ENCODE measurements at places on chromosomes 16 and 17. TPM values are rescaled to one million over a fixed set of nuclear protein-coding genes. Genes with fewer than 3 reads are reported as not detected.

GRCh38 chr16:75497558-75497957, 2.3 kb upstream of the CHST6 start:
- no peaks in the 10 kb centered on the region for H3K36me3 ChIP-seq
- no peak overlapping the region for H3K4me3 ChIP-seq
- no peak overlapping the region for H3K27ac ChIP-seq
- H3K4me1 ChIP-seq = peaks cover 4% of the 10 kb centered on the region
- no peak for DNase-seq
- peaks cover 19% of the 10 kb centered on the region for H3K27me3 ChIP-seq

DNA sequence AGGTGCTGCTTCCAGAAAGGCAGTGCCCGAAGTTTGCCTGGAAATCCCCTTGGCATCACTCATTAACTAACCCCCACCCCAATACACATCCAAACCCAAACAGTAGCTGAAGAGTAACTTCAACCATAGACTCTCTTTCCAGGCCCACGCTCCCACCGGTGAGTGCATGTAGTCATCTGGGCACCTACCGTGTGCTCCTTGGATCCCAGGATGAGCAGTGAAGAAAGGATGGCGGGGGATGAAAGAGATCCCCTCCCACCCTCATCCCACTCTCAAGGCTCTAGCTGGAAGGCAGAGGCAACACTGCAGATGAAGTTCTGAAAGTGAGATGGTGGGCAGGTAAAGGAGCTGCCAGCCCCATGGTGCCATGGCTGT, 305.0 kb downstream of the SOX9 start:
- no peaks in the 10 kb centered on the region for H3K27me3 ChIP-seq
- H3K4me3 ChIP-seq = no peak overlapping the region
- peak overlapping the region; percentile 78 for H3K27ac ChIP-seq
- no peak for DNase-seq

GRCh38 chr17:56292578-56292977, 139.3 kb downstream of the ANKFN1 start:
- H3K27me3 ChIP-seq = no peaks in the 10 kb centered on the region
- H3K4me1 ChIP-seq = no peaks in the 10 kb centered on the region
- H3K27ac ChIP-seq = no peak overlapping the region
- no peak overlapping the region for H3K4me3 ChIP-seq
- no peak for DNase-seq
- H3K36me3 ChIP-seq = no peaks in the 10 kb centered on the region

GRCh38 chr16:50612849-50613198, 64.6 kb downstream of the NKD1 start:
- peaks cover 28% of the 10 kb centered on the region for H3K4me1 ChIP-seq
- no peaks in the 10 kb centered on the region for H3K36me3 ChIP-seq
- H3K4me3 ChIP-seq = no peak overlapping the region

Gene LRRC37A
- polyA plus RNA-seq = 6.2 TPM

- peak overlapping the region; percentile 80 for H3K4me3 ChIP-seq
- peaks cover 16% of the 10 kb centered on the region for H3K36me3 ChIP-seq
- peak overlapping the region; percentile 39 for H3K27ac ChIP-seq
- H3K27me3 ChIP-seq = peaks cover 12% of the 10 kb centered on the region
These were observed 840 bp downstream of the MYO1C start for GRCh38 chr17:1491443-1492248.

DNA sequence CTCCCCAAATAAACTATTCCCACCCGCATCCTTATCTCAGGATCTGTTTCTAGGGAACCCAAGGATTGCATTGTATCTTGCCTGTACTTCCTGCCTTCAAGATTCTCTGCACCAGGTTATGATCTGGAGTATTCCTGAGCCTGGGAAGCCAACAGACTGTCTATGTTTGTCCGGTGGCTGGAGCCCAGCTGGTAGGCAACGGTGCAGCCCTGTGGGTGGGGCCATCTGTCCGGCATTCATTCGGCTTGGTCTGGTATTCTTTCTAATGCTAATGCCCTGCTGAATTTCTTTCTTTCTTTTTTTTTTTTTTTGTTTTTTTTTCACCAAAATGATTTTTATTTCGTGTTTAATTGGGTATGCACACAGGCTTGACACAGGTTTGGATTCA, 20.7 kb upstream of the TVP23A start:
- H3K27ac ChIP-seq = no peak overlapping the region
- H3K27me3 ChIP-seq = peaks cover 18% of the 10 kb centered on the region
- no peaks in the 10 kb centered on the region for H3K4me1 ChIP-seq
- H3K36me3 ChIP-seq = no peaks in the 10 kb centered on the region
- no peak overlapping the region for H3K4me3 ChIP-seq

GRCh38 chr17:77884019-77884418, 74.5 kb upstream of the TNRC6C start:
- peaks cover 57% of the 10 kb centered on the region for H3K27me3 ChIP-seq
- H3K4me3 ChIP-seq = no peak overlapping the region
- peak; percentile 36 for DNase-seq
- no peaks in the 10 kb centered on the region for H3K36me3 ChIP-seq
- peaks cover 12% of the 10 kb centered on the region for H3K4me1 ChIP-seq

- H3K4me3 ChIP-seq = no peak overlapping the region
- H3K36me3 ChIP-seq = peaks cover 4% of the 10 kb centered on the region
- no peak for DNase-seq
- H3K27me3 ChIP-seq = no peaks in the 10 kb centered on the region
- peaks cover 3% of the 10 kb centered on the region for H3K4me1 ChIP-seq
- no peak overlapping the region for H3K27ac ChIP-seq
These were observed 1.5 kb downstream of the SNX29 start for GRCh38 chr16:11978080-11978479.

GRCh38 chr16:47043200-47043599, 69.7 kb upstream of the DNAJA2 start:
- no peak for DNase-seq
- no peaks in the 10 kb centered on the region for H3K4me1 ChIP-seq
- H3K4me3 ChIP-seq = no peak overlapping the region
- H3K27ac ChIP-seq = no peak overlapping the region

Gene HIGD1B
- 1.8 TPM for polyA plus RNA-seq

Gene CEP112
- polyA plus RNA-seq = 4.4 TPM

GRCh38 chr17:52892334-52892733, 733.8 kb upstream of the CA10 start:
- no peak for DNase-seq
- no peaks in the 10 kb centered on the region for H3K27me3 ChIP-seq
- H3K4me3 ChIP-seq = no peak overlapping the region
- no peaks in the 10 kb centered on the region for H3K4me1 ChIP-seq

- peaks cover 9% of the 10 kb centered on the region for H3K4me1 ChIP-seq
- H3K27ac ChIP-seq = no peak overlapping the region
- no peak for DNase-seq
- no peaks in the 10 kb centered on the region for H3K27me3 ChIP-seq
These were observed 175.2 kb downstream of the CCDC182 start for GRCh38 chr17:57569853-57570252.

GRCh38 chr16:27620541-27620940, 70.6 kb downstream of the KATNIP start:
- no peak for DNase-seq
- no peak overlapping the region for H3K4me3 ChIP-seq
- peaks cover 2% of the 10 kb centered on the region for H3K36me3 ChIP-seq
- H3K27ac ChIP-seq = no peak overlapping the region
- H3K4me1 ChIP-seq = peaks cover 19% of the 10 kb centered on the region
- H3K27me3 ChIP-seq = no peaks in the 10 kb centered on the region

DNA sequence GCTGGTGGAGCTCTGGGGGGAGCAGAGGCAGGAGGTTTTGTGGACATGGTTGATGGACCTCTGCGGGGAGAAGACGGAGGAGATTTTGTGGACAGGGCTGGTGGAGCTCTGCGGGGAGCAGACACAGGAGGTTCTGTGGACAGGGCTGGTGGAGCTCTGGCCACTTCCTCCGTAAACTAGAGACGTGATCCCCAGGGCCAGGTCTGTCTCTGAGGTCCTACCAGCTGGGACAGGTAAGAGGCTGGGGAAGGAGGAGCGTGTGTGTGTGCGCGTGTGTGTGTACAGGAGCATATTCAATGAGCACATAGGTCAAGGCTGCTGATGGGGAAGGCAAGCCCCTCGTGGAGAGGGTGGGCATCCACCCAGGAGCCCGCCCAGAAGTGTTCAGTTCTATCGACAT, 20.6 kb downstream of the RPH3AL start:
- no peaks in the 10 kb centered on the region for H3K27me3 ChIP-seq
- H3K4me1 ChIP-seq = peaks cover 5% of the 10 kb centered on the region
- no peak overlapping the region for H3K4me3 ChIP-seq
- no peak overlapping the region for H3K27ac ChIP-seq
- DNase-seq = no peak

DNA sequence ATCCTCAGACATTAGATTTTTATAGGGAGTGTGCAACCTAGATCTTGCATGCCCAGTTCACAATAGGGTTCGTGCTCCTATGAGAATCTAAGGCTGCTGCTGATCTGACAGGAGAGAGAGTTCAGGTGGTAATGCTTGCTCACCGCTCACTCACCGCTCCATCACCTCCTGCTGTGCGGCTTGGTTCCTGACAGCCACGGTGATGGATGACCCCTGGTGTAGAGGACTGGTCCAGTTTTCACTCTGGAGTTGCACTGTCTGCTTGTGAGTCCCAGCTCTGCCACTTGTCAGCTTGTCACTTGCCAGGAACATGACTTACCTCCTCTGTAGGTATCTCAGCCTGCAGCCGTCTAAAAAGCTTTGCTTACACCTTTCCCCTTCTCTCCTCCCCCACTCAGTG, 214.6 kb downstream of the SNX29 start:
- H3K4me3 ChIP-seq = no peak overlapping the region
- no peaks in the 10 kb centered on the region for H3K4me1 ChIP-seq
- DNase-seq = no peak

DNA sequence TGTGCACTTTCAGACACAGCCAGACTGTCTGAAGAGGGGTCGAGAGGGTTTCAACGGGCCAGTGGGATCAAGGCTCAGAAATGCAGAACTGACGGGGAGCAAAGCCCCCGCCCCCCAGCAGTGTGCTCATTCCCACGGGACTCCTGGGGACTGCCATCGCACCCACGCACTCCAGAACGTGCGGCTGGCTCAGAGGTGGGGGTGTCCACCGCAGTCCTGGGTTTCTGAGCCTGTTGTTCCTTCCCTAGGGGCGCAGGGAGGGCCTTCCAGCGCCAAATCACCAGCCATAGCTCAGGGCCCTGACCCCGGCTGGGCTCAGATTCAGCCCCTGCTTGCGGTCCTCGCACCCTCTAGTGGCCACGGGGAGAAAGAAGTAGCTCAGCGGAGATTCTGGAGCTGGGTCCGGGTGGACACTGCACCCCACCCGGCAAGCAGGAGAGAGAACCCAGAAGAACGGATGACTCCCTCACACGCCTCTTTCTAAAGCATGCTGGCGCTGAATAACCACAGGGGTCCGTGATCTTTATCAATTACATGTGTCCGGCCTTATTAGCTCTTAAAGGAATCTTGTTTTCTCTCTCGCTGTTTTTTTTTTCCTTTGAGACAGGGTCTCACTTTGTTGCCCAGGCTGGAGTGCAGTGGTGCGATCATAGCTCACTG, 45.0 kb upstream of the USP7 start:
- H3K36me3 ChIP-seq = no peaks in the 10 kb centered on the region
- peak; percentile 60 for DNase-seq
- H3K4me1 ChIP-seq = peaks cover 5% of the 10 kb centered on the region
- no peak overlapping the region for H3K27ac ChIP-seq
- H3K27me3 ChIP-seq = peaks cover 3% of the 10 kb centered on the region

- no peak overlapping the region for H3K27ac ChIP-seq
- H3K4me3 ChIP-seq = no peak overlapping the region
- DNase-seq = no peak
- H3K4me1 ChIP-seq = no peaks in the 10 kb centered on the region
- peaks cover 53% of the 10 kb centered on the region for H3K27me3 ChIP-seq
These were observed 1.8 kb downstream of the SLC6A2 start for GRCh38 chr16:55657616-55658015.

Gene GFAP
- 0.34 TPM for polyA plus RNA-seq

GRCh38 chr17:28133562-28133970, 91.1 kb downstream of the NLK start:
- no peak overlapping the region for H3K27ac ChIP-seq
- no peaks in the 10 kb centered on the region for H3K4me1 ChIP-seq
- no peaks in the 10 kb centered on the region for H3K27me3 ChIP-seq
- H3K36me3 ChIP-seq = peaks cover 8% of the 10 kb centered on the region

DNA sequence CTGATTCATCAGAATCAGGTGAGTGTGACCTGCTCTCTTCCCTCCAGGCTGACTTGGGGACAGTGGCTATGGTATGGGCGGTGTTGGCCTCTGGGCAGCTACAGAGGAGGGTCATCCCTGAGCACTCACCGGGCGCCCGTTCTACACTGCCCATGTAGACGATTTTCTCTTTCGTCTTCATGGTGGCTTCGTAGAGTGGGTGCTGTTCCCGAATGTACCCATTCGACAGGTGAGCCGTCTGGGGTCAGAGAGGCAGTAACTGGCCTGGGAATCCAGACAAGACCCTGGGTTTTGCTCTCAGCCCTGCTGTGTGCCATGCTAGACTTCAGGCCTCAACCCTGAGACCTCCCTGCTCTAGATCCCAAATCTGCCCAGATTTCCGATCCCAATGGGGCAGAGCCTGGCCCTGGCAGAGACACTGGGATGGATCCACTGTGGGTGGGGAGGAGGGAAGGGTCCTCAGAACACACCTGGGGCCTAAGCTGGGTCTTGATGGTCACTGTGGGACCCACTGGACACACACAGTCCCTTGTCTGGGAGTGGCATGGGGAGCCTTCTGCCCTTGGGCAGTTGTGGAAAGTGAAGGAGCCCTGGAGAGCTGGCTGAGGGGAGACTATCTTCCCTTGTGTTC, 13.2 kb downstream of the USP6 start:
- no peaks in the 10 kb centered on the region for H3K4me1 ChIP-seq
- no peak overlapping the region for H3K4me3 ChIP-seq
- peaks cover 7% of the 10 kb centered on the region for H3K27me3 ChIP-seq
- no peak for DNase-seq
- H3K27ac ChIP-seq = no peak overlapping the region
- H3K36me3 ChIP-seq = no peaks in the 10 kb centered on the region

DNA sequence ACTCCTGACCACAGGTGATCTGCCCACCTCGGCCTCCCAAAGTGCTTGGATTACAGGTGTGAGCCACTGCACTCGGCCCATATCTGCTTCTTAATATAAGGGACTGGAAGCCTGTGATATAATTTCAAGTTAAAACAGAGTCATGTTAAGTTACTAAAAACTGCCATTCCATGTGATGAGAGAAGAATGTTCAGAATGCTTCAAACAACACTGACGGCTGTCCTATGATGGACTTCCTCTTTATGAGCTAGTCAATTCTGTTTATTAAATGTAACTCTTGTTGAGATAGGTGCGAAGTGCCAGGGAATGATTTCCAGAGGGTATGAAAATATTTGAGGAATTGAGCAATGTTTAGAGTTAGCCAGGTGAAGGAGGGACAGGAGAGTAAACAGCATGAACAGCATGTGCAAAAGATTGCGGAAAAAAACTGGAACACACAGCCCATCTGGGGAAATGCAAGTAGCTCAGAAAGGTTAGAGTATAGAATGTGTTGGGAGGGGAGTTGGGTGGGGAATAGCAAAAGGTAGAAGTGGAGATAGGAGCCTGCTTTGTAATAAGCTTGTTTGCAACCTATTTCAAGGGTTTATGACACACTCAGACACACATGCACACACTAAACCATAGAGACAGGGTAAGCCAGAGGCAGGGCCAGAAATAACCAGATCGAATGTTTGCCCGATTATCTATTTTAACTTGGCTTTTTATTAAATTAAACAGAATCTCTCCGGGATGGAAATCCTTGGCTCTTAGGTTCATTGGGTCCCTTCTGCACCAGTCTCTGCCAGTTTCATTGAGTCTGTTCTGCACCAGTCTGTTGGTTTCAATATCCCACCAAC, 135.6 kb upstream of the COX10 start:
- H3K4me3 ChIP-seq = no peak overlapping the region
- H3K27ac ChIP-seq = no peak overlapping the region
- no peaks in the 10 kb centered on the region for H3K27me3 ChIP-seq
- H3K4me1 ChIP-seq = no peaks in the 10 kb centered on the region
- no peak for DNase-seq
- H3K36me3 ChIP-seq = no peaks in the 10 kb centered on the region

GRCh38 chr17:65305116-65305515, 167.9 kb downstream of the RGS9 start:
- no peak overlapping the region for H3K4me3 ChIP-seq
- H3K36me3 ChIP-seq = no peaks in the 10 kb centered on the region
- no peak for DNase-seq
- no peaks in the 10 kb centered on the region for H3K27me3 ChIP-seq
- H3K4me1 ChIP-seq = no peaks in the 10 kb centered on the region
